Common myeloid progenitor, CD34-positive (primary cell): ENCODE measurements at places on chromosomes 2 and 18.

DNA sequence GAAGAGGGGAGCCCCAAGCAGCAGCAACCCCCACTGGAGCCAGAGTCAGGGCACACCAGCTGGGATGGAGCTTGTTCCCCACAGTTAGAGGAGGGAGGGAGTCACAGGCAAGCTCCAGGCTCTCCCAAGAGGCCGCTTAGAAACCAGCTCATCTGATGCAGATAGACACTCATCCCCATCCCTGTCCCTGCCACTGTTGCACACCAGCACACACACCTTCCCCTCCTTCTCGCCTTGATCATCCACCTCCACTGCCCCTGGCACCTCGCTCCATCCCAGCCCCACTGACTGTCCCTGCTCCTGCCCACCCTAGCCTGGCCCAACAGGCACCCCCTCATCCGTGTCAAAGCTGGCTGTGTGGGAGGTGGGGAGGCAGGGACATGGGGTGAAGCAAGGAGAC lies 1.5 kb upstream of the RUFY4 start:
- no peak for DNase-seq

DNA sequence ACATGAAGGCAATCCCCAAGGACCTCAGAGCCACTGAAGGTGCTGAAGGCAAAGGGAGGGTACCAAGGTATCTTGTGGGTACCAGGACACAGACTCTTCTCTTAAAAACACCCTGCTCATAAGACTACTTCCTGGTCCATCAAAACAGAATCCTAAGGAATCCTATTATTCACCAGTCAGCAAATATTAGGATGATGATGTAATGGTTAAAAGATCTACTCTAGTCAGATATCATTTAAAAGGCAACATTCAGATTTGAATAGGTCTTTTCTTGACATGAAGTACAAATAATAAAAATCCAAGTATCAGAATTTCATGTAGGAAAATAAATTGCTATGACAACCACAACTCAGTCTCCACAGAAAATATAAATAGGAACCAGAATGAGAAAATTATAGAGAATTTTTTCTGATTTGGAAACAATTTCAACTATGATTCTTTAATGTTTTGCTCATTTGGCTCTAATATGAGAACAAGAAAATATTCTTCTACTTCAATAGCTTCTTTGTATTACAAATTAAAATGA lies 77.8 kb upstream of the ZNF397 start:
- DNase-seq, result no peak

DNA sequence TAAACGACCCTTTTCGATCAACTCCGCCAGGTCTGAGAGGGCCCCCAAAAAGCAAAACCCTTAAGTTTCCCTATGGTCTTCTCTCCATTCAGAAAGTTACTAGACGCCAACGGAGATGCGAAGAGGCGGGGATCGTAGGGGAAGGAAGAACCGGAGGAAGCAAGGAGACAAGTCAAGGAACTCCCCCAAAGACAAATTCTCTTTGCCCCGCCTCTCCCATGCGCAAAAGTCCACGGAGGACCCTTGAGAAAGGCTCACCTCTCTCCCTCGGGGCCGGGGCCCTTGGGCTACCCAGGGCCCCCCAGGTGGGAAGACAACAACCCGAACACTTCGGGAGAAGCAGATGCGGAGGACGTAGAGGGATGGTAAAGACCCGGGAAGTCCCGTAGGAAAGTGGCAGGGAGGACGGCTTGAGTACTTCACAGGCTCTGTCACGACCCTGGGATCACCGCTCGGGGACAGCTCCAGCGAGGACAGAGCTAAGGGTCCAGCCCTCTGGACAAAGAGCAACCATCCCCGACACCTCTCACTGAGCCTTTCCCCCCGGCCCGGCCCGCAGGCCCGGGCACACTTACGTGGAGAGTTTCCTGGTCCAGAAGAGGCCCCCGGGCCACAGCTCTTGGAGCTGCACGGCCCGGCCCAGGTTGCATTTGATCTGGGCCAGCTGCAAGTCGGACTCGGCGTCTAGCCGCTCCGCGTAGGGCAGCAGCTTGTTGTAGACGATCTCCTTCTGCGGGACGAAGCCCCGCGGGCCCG lies 647 bp downstream of the PSME4 start:
- peak; percentile 34 for DNase-seq

DNA sequence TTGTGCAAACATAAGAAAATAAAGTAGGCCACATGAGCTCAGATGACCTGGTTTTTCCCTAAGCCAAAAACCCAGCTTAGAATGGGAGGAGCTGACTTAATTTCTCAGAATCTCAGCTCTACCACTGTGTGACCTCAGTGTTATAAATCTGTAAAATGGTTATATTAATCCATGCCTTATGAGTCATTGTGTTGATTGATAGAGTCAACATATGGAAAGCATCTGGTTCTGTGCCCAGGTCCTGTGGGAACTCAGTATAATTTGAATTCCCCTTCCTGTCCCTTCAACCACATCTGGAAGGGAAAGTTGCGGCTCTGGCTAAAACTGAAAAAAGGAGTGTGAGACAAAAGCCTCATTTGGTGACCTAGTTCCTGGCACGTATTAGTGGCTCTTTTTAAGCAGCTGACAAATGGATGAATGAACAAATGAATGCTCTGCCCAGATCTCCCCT lies 25.7 kb downstream of the TMEM177 start:
- DNase-seq, result no peak

DNA sequence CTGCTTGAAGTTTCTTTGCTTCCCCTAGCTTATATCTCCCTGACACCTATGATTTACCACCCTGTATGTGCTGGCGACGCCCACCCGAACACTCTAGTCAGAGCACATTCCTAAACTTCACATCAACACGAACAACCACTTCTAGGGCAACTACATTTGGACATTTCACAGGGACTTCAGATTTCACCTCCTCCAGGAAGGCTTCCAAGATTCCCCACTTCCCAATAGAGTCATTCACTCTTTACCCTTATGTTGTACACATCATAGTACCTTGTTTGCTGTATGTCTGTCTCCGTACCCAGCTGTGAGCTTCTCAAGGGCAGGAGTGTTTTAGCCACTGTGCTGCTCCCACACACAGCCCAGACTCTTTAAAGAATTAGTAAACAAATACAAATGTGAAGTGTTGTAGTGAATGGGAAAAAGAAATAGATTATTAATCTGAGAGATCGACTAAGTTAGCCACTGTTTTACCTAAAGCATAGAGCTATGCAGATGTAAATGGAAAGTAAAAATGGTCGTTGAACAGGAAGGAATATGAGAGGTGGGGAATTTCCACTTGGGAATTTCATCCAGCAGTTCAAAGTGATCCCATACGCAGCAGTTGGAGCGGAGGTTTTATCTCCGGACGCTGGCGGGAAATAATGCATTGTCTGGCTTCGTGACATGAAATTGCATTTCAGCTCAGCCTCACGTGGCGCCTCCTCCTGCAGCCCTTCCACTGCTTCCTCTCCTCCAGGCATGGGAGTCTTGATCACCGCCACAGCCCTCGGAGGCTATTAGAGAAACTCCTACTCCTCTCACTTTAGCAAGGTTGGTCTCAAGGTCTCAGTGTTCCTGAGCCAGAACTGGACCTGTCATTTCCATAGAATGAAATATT lies 233.4 kb upstream of the COPS8 start:
- DNase-seq, result no peak

DNA sequence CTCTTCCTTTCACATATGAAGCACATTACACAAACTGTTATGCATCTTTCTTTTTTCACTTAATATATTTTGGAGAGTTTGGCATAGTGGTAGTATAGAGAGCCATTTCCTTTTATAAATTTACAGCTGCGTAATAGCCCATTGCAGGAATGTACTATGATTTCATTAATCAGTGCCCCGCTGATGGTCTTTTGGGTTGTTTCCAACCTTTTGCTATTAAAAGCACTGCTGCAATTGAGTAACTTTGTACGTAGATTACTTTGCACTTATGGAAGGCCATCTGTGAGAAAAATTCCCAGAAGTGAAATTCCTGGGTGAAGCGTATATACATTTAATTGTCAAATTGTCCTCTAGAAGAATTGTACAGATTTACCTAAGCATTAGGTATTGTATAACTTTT lies 565.3 kb upstream of the ZNF804A start:
- DNase-seq, result no peak

DNA sequence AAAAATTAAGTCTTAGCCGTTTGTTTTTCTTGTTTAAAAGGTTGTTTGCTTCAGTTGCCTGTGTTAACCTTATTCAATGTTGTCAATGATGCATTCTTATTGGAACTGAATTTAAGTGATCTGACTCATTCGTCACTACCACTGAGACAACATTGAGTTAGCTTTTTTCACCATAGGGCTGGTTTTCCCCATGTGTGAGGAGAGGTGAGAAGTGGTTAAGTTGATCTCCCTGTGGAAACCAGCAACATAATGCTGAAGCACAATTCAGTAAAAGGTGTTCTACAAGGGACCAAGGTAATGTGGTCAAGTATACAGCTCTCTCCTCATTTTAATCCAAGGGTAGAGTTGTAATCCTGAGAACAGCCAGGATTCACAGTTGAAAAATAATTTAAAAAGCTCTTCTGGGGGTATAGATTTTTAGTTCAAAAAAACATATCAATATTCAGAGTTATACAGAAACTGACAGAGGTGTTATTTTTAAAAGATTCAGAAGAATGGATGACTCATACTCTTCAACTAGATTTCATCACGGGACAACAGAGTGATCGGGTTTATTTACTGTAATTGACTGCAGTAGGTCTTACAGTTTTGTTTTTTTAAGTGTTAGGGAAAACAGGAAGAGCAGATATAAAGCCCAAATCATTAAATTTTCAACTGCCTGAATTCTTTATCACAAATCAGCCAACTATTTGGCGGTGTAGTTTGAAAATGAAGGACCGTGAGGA lies 12.6 kb downstream of the NOP58 start:
- DNase-seq, result no peak

GRCh38 chr18:32701313-32701712 lies 71.5 kb downstream of the KLHL14 start:
- no peak for DNase-seq

DNA sequence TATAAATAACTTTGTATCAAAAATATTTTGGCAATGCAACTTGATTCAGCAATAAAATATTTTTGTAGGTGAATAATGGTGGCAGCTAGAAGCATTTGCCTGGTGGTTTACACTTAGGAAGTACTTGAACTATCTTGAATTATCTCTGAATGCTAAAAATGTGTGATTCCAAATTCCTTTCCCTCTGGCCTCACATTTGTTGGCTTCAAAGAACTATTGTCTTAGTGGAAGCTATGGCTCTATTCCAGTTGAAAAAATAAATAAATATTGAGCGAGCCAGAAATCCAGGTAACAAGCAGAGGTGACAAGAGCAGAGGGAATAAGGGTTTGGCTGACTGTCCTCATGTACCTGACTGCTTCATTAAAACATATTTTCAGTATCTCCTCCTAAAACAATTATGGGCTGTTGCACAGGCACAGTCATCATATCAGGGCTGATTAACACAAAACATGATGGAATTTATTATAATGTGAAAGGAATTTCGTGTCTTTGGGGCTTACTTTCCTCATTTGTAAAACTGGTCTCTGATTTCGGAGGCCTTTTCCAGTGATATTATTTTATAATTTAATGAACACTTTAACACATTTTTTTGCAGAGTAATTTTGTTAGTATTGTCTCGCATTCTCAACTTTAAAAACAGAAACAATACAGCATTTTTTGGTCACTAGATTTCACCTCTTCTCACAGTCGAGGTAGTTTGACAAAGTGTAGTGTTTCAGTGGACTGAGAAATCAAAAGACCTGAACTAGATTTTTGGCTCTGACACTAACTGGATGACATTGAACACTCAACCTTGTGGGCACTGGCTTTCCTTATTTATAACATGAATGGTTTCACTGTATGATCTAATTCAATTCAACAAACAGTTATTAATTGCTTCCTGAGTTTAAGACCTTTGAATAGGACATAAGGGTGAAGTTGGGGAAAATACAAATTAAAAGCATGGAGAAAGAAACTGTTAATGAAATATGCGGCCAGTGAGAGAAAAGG lies 7.8 kb upstream of the CAVIN2 start:
- peak; percentile 34 for DNase-seq
